NCI-H1436 (cell line): ENCODE measurements at places on chromosomes 6 and 20.

DNA sequence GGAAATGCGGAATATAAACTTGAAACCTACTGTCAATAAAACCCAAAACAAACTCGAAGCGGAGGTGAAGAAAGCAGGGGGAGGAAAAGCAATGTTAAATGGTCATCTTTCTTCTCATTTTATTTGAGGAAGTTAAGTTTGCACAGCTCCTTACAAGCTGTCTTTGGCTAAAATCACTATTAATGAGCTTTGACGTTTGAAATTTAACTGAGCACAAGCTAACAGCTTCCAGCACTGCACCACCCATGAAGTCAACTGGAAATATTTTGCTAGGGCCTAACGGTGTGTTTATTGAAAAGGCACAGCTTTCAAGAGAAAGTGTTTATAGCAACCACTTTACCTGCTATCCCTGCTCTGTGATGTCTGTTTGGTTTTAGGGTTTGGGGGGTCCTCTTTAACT lies 103.8 kb downstream of the PKHD1 start:
- DNase-seq = no peak

DNA sequence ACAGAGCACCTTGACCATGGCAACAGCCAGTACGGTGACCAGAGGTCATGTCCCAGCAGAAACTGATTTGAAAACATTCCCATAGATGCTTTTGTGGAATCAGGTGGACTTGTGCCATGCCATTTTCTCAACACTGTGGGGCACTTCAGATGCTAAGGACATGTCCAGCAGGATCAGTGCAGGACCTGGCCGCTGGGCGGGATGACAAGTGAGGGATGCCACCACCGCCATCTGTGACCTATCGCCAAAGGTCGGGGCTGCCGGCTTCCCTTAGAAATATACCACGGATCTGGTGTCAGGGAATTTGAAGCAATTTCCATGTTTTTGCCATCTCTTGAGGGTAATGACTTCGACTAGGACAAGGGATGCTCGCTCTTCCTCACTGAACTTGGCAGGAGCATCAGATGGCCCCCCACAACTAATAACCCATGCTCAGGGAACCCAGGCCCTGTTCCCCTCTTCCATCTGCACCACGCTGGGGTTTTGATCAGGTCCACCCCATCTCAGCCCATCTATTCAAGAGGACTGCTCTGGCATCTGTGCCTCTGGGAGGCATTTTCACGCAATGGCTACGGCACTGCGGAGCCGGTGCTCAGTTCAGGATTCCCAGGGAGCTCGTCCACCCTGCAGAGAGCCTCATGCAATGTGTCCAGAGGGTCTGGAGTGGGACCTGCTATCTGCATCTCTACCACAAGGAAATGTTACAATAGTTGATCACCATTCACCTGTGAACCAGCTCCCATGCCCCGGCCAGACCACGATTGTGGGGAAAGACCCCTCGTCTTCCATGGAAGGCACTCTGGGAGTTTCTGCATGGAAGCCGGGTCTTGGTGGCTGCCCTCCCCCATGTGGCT lies 302.6 kb downstream of the TAF4 start:
- DNase-seq = no peak

GRCh38 chr6:98047871-98048270 lies 764.9 kb upstream of the MMS22L start:
- DNase-seq = no peak

DNA sequence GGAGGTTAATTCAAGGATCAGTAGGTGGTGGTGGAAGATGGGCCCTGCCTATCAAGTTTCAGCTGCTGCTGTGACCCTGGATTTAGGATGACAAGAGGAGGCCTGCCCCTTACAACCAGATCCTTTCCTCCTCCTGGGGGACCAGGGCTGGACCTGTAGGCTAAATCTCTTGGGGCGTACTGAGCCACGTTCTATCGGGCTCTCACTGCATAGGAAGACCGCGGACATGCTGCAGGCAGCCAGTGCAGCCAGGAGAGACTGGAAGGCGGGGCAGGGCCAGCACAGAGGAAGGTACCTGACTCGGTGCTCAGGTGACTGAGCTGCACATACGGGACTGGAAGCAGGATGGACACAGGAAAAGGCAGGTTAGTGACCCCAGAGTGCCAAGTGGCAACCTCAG lies 8.5 kb upstream of the SLA2 start:
- DNase-seq = no peak

DNA sequence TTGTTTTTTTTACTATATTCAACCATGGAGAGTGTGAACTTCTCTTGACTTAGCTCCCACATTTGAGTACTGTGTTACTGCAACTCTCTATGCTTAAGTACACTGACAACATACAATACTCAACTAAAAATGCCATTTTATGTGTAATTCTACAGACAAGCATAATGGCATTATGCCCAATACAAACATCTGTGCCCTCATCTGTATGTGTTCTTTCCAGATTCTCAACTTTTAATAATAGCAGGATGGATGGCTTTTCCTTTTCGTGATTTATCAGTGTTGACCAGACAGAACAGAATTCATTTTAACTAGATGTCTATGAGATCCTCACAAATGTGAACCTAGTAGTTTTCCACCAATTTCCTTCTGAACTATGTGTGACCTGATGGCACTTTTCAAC lies 84.2 kb upstream of the MARCKS start:
- no peak for DNase-seq

GRCh38 chr6:7324520-7324919 lies 11.5 kb upstream of the SSR1 start:
- no peak for DNase-seq

DNA sequence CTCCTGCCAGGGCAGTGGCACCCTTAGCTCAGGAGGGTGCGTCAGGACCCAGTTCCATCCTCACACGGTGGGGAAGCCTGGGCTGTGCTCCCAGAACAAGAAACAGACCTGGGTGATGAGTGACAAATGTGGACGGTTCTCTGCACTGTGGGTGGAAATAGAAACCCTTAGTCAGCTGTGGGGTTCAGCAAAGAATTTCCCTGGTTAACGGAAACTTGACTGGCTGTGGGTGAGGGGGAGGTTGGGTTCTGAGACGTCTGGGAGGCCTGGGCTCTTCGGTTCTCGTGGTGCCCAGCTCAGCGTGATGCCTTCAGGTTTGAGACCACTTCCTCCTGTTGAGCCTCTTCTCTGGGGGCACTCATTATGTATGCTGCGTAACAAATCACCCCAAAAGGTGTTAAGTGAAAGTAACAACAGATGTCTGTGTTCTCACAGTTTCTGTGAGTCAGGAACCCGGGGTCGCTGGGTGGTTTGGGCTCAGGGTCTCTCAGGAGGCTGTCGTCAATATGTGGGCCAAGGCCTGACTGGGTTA lies 53.1 kb upstream of the FAM83D start:
- no peak for DNase-seq

GRCh38 chr6:1424306-1424927 lies 35.0 kb downstream of the FOXF2 start:
- no peak for DNase-seq

DNA sequence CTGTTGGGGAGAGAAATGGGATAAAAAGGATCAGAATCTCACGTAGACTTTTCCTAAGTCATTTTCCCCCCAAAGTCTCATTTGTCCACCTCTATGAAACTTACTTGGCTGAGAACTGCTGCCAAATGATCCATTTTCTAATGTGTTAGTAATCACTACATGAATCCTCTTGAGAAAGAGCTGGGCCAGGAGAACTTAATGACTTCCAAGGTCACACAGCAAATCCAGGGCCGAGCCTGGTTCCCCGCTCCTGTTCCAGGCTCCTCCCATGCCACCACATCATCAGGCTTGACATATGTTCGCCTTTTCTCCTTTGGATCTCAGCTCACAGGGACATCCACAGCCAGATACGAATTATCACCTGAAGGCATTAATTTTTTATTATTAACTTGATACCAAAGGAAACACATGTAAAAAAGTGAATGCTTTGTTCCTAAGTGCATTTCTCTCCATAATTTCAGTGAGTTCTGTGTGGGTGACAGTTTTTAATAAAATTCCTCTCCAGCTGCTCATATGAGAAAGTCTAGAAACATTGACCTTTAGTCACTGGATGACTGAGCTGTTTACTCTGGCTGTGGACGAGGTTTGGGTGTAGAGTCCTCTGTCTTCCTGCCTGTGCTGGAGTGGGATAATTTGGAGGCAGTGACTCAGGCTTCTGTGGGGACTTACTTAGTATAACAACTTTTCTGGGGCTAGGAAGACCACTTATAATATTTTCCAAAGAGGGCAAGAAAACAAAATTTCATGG lies 276.3 kb downstream of the PAX1 start:
- no peak for DNase-seq

GRCh38 chr6:160882791-160883279 lies 108.7 kb upstream of the MAP3K4 start:
- DNase-seq = no peak
